Ascending aorta (tissue), 2 donors: ENCODE measurements at places on chromosomes 6 and 20. TPM values are rescaled to one million over a fixed set of nuclear protein-coding genes. Genes with fewer than 3 reads are reported as not detected.

Gene EYA4
- total RNA-seq, result 6.2 TPM

Gene OPN5
- not detected for total RNA-seq

Gene PRPH2
- total RNA-seq, result 0.11 TPM

Gene STMND1
- total RNA-seq, result not detected

- no peak for DNase-seq
- no peak overlapping the region for H3K27ac ChIP-seq
- H3K27me3 ChIP-seq, result no peaks in the 10 kb centered on the region
Measured at GRCh38 chr20:52983726-52984450, 11.7 kb downstream of the TSHZ2 start.

DNA sequence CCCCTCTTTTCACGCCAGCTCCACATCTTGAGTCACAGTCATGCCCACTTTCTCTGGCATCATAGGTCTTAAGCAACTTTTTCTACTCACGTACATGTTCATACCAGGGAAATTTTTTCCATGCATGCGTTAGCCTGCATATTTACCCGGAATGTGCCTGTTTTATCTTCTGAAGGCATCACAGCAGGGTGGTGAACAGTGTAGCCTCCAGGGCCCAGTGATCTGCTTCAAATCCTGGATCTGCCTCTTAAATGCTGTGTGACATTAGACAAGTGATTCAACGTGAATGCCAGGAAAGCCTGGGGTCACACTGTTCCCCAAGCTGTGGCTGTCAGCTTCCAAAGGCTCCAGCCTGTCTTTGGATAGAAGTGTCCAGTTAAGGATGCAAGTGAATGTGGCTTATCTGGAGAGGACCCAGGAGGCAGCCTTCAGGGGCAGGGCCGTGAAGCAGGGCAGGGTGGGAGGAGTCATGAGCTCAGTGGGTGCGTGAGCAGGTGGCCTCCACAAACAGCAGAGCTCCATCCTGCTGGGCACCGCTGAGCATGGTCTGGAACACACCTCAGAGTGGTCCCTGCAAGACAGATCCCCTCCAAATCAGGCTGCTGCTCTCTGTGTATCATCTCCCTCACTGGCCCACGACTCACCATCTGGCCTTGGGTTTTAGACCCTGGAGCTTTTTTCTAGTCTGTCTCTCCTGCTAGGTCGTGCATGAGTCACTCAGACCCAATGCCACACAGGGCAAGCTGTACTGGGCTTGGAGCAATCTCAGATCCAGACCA, 30.4 kb upstream of the CD93 start:
- no peaks in the 10 kb centered on the region for H3K4me1 ChIP-seq
- H3K27me3 ChIP-seq, result no peaks in the 10 kb centered on the region
- DNase-seq, result no peak

Gene C6orf58
- total RNA-seq, result not detected

Gene SLC35F1
- not detected for total RNA-seq

DNA sequence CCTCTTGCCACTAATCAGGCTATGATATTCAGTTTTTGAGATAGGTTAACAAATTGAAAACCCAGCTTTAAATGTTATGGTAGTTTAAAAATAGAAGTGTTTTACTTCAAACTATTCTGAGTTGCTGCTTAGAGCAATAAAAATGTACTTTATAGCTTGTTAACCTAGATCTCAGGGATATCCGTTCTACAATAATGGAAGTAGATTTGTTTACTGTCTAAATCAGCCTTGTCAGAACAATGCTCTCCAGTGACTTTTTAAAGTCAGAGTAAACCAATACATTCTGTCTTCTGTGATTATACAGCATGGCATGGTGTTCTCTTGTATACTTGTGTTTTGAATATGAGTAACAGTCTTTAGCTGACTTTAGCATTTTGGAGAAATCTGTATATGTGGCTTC, 161.5 kb downstream of the PACRG start:
- no peaks in the 10 kb centered on the region for H3K36me3 ChIP-seq
- no peak for DNase-seq
- H3K4me1 ChIP-seq, result no peaks in the 10 kb centered on the region
- H3K4me3 ChIP-seq, result no peak overlapping the region

DNA sequence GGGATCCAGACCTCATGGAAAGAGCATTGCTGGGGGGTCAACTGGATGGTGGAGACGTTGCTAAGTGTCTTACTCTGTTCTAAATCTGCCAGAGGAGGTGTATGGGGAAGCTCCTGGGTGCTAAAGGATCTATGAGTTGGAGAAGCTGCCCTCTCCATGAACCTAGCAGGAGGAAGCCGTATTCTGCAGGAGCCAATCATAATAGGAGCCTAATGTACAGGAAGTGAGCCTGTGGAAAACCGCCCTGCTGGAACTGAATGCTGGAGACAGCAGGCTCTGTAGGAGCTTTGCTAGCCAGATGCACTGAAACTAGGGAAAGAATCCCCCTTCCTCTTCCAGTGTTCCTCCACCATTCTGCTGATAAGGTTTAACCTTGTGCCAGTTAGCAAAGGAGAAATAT, 10.9 kb downstream of the CASP8AP2 start:
- DNase-seq, result no peak
- H3K4me3 ChIP-seq, result no peak overlapping the region
- no peaks in the 10 kb centered on the region for H3K4me1 ChIP-seq

GRCh38 chr20:8837396-8837795, 231.5 kb upstream of the PLCB4 start:
- no peak for DNase-seq
- H3K27ac ChIP-seq, result no peak overlapping the region
- H3K4me1 ChIP-seq, result no peaks in the 10 kb centered on the region
- H3K27me3 ChIP-seq, result no peaks in the 10 kb centered on the region
- H3K36me3 ChIP-seq, result no peaks in the 10 kb centered on the region
- H3K4me3 ChIP-seq, result no peak overlapping the region

Gene ID4
- total RNA-seq, result 103 TPM

- no peaks in the 10 kb centered on the region for H3K27me3 ChIP-seq
- DNase-seq, result no peak
- no peaks in the 10 kb centered on the region for H3K36me3 ChIP-seq
- no peak overlapping the region for H3K4me3 ChIP-seq
Measured at GRCh38 chr6:148346681-148347440, 4.2 kb downstream of the SASH1 start.

- DNase-seq, result no peak
- H3K4me1 ChIP-seq, result no peaks in the 10 kb centered on the region
- H3K27me3 ChIP-seq, result no peaks in the 10 kb centered on the region
- no peak overlapping the region for H3K4me3 ChIP-seq
Measured at GRCh38 chr6:149230712-149231460, 86.6 kb upstream of the TAB2 start.

DNA sequence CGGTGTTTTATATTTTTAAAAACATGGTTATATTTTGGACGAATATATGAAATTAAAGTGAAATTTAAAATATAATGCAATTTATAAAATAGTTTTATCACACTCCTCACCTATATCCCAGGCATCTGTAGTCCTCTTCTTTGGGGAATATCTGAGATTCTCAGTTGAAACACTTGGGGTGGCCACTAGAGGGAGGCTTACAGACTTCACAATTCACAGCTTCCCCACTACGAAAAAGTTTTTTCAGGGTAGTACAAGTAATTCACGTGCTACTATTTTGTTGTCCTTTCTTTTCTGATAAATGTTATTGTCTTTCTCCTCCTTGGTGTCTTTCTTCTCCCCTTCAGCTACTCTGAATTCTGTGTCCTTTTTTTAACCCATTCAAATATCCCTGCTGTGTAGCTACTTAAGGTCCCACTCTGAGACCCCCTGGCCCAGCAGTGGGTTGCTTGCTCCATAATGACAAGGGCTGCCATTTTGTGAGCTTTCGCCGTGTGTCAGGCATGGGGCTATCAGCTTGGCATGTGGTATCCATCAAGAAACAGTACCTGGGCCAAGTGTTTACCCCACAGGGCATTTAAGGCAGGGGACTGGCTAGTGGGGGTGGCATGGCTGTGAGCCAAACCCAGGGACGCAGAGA, 43.6 kb upstream of the PHACTR3 start:
- no peaks in the 10 kb centered on the region for H3K36me3 ChIP-seq
- no peaks in the 10 kb centered on the region for H3K27me3 ChIP-seq
- H3K4me3 ChIP-seq, result no peak overlapping the region
- no peak overlapping the region for H3K27ac ChIP-seq
- DNase-seq, result peak; percentile 49
